Activated effector memory CD4-positive, alpha-beta T cell treated with anti-CD3 and anti-CD28 coated beads, Interleukin-2, amount 50 U/mL, for 16 hours (primary cell): ENCODE measurements at places on chromosomes 5 and 9.

DNA sequence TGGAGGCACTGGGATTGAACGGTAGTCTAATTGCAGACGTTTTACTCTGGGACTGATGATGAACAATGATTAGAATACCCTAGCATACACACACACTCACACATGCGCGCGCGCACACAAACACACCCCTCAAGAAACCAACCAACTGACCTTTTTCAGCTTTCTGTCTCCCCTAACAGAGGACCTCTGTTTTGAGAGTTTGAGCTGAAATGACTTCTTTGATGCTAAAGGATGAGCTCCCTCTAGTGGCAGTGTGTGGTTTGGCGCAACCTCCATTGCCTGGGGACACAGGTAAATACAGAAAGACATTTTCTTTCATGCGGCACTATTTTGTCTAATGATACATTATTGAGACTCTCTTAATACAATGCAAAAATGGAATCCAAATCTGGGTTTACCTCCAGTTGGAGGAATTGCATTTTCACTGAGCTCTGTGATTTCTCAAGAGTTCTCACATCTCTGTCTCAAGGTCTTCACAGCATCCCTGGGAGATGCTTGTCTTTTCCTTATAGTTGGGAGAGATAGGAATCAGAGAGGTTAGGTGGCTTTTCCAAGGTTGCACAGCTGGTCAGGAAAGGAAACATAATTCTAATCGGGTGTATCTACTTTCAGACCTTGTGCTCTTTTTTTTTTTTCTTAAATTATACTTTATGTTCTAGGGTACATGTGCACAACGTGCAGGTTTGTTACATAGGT, 187.5 kb downstream of the TMEM38B start:
- peak; percentile 84 for DNase-seq

DNA sequence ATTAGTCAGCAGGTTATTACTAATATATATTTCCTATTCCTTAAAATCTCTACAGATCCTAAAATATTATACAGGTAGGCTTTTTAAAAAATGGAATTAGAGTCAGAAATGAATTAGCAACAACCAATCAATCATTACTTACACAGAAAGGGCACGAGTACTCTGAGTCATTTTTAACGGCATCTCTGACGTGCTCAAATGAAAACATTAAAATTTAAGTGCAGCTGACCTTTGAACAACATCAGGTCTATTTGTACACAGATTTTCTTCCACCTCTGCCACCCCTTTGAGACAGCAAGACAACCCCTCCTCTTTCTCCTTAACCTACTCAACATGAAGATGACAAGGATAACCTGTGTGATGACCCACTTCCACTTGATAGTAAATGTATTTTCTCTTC, 19.1 kb downstream of the AUH start:
- no peak for DNase-seq

GRCh38 chr5:148780711-148781110, 45.7 kb upstream of the ADRB2 start:
- DNase-seq = no peak

DNA sequence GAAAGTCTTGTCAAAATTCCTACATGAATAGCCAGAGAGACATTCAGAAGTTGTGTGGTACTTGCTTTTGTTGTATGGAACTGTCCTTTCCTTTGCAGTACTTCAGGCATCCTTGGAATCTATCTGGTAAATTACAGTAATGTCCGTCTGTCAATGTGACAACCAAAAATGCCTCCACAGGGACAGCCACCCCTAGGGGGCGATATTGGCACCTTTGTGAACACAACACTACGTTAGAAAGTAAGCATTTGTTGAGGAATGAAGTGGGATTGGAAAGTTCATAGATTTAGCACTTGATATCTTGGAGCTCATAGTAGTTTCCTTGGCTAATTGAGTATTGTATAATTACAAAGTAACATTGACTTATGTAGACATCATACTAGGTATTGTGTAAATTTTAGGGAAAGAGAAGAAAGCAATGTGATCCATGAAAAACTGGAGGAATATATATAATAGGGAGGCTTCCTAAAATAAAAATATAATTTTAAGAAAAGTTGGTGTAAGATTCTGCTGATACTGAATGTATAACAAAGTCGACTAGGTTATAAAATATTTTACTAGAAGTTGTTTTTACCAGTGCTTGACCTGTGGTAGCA, 32.7 kb downstream of the TMEFF1 start:
- DNase-seq = peak; percentile 86

- no peak for DNase-seq
Measured at GRCh38 chr5:149745212-149745942, 15.3 kb downstream of the PPARGC1B start.

DNA sequence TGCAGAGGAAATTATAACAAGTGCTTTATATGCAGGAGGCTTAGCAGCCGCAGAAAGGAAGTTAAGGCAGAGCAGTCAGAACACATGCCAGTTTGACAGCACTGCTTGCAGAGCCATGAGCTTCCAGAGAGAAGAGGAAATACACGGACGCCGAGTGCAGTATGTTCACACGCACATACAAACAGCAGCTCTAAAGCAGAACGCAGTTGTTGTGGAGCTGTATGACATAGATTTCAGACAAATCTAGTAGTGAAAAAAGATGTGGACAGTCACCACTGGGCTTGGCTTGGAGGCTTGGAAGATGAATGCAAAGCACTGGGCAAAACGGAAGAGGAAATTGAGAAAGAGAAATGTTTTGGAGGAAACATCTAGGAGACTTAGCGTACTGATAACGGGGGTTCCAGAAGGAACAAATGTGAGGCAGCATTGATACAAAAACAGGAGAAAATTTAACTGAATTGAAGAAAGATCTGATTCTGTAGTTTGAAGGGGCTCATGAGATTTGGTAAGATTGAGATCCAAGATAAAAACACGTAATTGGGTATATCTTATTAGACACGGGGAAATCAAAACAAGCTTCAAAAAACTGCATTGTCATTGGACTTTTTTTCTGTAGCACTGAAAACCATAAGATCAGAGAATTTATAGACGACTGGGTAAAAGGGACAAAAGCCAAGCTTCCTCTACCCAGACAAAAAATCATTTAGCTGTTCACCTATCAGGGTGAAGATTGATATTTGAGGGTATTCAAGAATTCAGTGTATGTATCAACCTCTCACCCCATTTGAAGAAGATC, 19.6 kb upstream of the ROPN1L start:
- DNase-seq = no peak

- DNase-seq = no peak
Measured at GRCh38 chr5:167767795-167768194, 523.6 kb upstream of the WWC1 start.

- no peak for DNase-seq
Measured at GRCh38 chr5:11941566-11941965, 37.3 kb upstream of the CTNND2 start.

- peak; percentile 91 for DNase-seq
Measured at GRCh38 chr5:1523793-1524480, at the start of gene LPCAT1. Gene LPCAT1 (minus strand): TSS chr5:1523960. CDS start chr5:1523844, 116 bp downstream.

DNA sequence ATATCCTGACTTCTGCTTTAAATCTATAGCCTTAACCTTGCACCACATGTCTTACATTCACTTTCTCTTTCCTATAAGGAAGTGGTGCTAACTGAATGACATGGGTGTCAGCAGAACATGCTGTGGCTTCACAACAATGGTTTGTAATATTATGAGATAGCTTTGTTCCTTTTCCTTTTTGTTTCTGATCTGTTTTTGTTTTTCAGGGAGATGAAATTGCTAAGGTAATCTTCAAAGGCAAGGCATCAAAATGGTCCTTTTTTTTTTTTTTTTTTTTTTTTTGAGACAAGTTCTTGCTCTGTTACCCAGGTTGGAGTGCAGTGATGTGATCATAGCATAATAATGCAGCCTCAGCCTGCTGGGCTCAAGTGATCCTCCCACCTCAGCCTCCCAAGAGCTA, 53.6 kb upstream of the RANBP6 start:
- DNase-seq = no peak

- DNase-seq = no peak
Measured at GRCh38 chr9:19683715-19684114, 105.1 kb downstream of the SLC24A2 start.

GRCh38 chr9:122318284-122318683, 52.5 kb upstream of the PTGS1 start:
- DNase-seq = no peak

DNA sequence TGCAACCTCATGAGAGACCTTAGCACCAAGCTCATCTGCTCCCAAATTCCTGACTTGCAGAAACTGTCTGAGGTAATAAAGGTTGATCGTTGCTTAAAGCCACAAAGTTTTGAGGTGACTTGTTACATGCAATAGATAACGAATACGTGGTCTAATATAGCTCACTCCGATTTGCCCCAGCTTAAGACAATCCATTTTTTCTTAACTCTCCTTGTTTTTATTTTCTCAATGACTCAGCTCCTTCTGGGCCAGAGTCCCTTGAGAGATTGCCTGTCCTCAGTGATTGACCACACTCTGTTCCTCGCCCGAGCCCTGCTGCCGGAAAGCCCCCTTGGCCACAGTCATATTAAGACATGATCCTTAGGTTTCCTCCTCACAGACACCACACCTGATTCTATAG, 63.7 kb upstream of the FANCC start:
- DNase-seq = no peak

DNA sequence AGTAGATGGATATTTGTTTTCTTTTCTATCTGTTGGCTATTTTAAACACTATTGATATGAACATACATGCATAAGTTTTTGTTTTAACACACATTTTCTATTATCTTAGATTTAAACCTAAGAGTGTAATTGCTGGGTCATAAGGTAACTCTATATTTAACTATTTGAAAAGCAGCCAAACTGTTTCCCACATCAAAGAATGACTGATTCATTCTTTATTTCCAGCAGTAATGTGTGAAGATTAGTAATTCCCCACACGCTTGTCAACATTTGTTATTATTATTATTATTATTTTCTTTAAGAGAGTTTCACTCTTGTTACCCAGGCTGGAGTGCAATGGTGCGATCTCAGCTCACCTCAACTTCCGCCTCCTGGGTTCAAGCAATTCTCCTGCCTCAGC, 1495.8 kb downstream of the EFNA5 start:
- no peak for DNase-seq

- DNase-seq = peak; percentile 22
Measured at GRCh38 chr9:113649054-113649453, 185.5 kb downstream of the RGS3 start.

DNA sequence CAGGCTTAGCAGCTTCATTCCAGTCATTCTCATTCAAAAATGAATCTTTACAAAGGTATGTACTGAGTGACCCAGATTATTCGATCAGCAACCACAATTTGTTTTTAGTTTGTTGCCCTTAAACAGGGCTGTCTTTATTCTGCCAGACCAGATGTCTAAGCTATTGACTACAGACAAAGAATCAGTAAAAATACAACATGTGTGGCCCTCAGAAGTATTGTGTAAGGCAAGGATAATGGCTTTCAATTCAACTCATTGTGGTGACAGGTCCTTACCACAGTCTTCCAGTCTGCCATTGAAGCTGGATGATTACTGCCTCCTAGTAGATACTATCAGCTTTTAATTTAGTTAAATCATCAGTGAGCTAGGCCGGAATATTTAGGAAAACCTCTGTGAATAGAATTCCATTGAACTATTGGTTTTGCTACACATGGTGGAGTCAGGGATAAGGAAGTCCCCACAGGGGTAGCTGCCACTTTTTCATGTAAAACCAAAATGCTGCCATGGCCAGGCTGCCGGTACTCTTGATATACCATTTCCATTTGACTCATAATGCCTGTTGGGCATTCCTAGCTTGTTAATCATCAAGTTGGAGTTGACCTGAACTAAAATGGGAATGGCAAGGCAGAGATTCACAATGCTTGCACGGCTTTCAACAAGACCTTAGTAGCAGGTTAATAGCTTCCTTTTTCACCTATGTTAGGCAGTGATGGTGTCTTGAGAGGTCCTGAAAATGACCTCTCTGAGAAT, 175.6 kb downstream of the MEF2C start:
- DNase-seq = no peak

DNA sequence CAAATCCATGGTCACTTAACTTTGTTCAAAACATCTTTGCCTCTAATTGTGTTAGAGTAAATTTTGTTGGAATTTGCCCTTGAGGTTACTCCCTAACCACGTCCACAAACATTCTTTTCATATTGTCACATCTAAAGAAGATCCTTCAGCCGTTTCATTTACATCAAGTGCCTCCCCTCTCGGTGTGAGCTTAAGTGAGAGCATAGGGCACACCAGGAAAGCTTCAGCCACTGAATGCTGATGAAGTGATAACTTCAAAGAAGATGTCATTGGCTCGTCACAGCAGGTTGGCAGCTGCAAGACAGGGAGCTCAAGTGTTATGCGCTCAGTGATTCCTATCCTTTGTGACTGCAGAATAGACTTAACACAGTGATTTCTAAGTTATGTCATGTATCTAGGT, 49.6 kb upstream of the ADAMTS19 start:
- no peak for DNase-seq

DNA sequence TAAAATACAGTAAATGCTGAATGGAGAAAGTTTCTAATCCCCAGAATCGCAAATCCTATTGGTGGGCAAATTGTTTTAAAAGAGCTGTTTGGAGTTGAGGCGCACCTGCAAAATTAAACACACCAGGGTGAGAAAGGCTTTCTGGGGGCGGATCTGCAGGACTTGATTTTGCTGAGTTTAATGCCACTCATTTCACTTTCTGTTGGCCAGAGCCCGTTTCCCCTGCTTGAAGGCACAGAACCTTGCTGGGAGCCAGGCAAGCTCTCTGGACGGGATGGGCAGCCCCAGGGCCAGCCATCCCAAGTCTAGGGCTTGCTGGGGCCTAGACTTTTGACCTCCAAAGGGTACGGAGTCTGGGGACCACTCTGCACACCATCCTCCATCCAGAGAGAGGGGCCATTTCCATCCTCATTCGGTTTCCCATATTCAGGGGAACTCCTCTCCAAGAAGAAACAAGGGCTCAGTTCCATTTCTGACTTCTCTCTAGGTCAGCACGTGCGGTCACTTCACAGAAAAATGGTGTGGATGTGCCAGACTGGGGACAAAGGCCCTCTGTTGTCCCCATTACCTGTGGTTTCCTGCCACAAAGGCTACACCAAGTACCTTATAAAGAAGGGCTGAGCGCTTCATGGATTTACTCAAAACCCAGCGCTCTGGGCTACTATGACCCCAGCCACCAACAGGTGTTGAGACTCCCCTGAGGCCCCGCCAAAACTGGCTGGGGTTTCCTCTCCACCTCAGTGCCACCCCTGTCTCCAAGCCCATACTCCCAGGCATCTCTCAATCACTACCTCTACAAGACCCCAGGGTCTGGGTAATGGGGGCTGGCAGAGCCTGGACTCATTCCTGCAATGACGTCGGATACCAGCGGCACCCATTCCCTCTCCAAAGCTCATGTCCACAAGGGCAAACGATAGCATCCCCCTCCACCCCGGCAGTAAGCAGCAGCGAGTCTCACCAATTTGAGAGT, 170.0 kb downstream of the AUH start:
- no peak for DNase-seq

DNA sequence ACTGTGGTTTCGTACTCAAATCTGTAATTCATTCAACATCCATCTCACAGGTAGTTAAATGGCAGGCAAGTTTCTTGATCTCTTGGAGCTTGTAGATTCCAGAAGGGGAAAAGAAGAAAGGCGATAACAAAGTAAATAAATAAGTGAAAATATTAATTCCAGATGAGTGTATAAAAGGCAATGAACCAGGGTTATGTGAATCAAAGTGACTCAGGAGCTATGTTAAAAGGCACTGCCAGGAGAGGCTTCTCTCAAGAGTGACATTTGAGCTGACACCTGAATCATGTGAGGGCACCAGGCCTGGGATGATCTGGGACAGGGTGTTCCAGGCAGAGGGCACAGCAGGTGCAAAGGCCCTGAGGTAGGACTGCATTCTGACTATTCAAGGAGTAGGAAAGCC, 45.0 kb downstream of the DOCK2 start:
- no peak for DNase-seq

GRCh38 chr5:174935854-174936474, 211.6 kb downstream of the MSX2 start:
- peak; percentile 75 for DNase-seq
